Hematopoietic multipotent progenitor cell (in vitro differentiated cells): ENCODE measurements at places on chromosomes 16 and 17.
A peak's percentile ranks its signal among the peaks of the same experiment; 100 is the strongest.

DNA sequence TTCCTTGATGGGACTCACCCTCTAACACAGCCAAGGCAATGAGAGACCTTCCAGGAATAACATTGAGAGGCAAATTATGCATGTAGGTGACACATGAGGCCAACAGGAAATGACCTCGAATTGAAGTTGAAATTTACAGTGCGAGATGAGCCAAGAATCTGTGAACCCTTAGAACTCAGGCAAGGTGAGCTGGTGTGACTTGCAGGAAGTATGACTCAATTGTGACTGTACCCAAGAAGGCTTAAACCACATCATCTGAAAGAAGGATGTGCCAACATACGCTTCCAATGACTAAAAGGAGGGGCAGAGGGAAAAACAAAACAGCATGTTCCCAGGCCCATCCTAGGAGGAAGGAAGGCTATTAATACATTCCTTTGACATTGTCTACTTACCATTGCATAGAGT is 44.8 kb downstream of the PITPNC1 start:
- DNase-seq = peak; percentile 55

DNA sequence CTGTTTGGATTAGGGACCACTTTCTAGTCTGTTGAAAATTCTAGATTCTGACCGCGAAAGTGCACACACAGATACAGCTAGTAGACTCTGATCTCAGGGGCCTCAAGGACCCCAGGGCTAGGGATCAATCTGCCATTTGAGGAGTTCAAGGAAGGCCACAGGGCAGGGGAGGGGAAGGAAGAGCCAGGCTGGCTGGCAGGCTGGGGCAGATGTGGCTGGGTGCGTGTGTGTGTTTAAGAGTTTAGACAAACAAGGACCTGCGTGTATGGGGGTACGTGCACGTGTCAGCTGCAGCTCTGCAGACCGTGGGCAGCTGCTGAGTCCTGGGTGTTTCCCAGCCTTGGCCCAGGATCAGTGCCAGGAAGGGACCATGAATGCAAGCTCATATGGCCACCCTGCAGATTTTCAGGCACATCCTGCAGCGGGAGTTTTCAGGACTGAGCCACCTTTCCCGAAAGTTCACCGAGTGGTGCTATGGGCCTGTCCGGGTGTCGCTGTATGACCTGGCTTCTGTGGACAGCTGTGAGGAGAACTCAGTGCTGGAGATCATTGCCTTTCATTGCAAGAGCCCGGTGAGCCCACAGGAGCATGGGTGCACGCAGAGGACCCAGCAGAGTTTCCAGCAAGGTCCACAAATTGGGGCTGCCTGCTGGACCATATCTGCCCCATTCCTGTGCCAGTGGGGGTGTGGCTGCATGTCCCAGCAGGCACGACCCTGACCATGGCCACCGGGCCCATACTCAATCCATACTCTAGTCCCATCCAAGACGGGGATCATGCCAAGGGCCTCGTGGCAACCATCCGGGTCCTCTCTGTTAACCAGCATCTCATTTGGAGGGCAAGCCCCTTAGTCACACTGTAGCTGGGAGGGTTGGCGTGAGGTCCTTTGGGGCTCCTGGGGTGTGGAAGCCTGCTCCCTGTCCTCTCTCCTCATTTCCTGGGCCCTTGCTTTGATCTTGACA is 10.6 kb downstream of the TRPV2 start:
- DNase-seq = no peak

DNA sequence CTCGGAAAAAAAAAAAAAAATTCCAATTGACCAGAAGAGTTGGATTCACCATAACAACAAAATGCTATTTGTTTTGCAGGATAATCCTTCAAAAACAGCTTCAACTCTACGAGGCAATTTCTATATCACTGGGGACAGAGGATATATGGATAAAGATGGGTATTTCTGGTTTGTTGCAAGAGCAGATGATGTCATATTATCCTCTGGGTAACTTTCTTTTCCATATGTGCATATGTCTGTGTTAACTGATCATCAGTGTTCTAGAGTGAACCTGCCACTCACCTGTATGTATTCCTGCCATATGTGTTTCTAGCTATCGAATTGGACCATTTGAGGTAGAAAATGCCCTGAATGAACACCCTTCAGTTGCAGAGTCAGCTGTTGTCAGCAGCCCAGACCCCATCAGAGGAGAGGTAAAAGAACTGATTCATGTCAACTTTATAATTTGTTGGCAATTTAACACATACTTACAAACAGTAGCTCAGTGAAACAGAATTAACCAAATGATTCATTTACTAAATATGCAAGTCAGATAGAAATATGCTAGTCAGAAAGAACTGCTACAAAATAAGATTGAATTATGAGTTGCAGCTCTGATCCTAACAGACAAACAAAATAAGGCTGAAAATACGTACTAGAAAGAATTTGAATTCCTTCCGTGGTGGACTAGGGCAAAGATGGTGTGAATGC is 14.2 kb downstream of the ERI2 start:
- DNase-seq = no peak

- DNase-seq = no peak
These were observed 138.1 kb downstream of the ASIC2 start for GRCh38 chr17:33154869-33155455.

DNA sequence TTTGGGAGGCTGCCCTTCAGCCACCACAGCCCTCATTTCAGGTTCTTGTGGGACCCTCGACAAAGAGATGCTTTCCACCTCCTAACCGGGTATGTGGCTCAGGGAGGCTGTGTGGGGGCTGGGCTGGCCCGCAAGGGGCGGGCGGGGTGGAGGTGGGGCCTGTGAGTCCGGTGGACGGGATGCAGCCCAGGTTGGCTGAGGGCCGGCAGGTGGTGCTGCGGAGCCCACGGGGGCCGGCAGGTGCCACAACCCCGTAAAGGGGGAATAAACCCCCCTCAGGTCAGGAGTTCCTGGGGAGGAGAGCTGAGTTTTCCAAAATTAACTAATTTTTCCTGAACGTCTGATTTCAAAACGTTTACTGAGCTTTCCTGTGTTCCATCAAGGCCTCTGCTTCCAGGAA is 4.9 kb upstream of the CIAO3 start:
- DNase-seq = no peak

DNA sequence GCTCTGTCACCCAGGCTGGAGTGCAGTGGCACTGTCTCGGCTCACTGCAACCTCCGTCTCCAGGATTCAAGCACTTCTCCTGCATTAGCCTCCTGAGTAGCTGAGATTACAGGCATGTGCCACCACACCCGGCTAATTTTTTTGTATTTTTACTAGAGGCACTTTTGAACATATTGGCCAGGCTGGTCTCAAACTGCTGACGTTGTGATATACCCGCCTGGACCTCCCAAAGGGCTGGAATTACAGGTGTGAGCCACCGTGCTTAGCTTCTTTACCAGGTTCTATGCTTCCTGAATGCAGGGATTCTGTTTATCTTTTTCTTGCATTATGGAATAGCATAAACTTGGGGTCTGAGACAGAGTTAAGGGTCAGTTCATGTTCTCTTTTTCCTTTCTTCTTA is 317.9 kb upstream of the RBFOX1 start:
- DNase-seq = no peak

DNA sequence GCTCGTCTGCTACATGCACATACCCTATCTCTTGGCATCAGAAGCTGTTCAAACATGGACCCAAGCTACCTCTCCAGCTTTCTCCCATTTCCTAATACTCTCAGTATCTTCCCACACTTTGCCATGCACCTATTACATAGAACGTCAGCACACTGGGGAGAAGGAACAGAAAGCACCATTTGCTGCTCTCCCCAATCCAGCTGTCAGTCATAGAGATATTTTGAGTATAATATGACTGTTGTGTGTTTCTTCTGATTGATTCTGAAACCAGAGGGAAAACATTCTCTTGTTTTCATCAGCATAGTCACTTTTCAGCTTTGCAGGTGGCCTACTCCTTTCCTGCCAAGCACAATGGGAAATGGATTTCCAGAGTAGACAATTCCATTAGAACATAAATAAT is 107.1 kb downstream of the ADAMTS18 start:
- DNase-seq = no peak

GRCh38 chr17:80902963-80903611 is 88.6 kb upstream of the CHMP6 start:
- no peak for DNase-seq

DNA sequence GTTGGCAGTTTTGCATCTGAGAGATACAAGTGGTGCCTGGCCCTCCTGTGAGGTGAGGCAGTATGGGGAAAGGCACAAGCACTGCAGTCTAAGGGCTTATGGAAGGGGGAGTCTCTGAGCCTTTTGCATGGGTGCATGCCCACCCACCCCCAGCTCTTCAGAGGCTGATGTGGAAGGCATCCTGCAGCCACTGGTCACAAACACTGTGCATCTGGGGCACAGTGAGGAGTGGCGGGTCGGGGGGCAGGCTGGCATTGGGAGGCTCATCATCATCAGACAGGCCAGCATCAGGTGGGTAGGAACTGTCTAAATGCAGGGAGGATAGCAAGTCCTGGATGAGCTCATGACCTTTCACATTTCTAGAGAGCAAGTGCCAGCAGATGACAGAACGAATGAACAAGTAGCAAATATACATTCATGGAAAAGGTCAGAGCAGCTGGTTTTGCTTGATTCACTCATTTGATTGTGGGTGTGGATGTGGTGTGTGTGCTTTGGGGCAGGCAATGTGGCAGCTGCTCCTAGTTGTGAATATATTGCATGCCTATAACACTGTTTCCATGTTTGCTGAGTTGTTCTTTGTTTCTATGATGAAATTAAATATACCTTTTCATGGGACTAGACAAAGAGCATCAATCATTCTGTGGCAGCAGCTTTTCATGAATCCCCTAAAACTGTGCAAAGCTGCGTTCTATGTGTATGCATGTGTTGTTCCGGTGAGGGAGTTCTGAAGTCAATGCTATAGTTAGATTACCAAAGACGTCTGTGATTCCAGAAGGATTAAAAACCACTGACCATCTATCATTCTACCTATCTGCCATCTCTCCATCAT is 29.2 kb downstream of the TRIM25 start:
- DNase-seq = no peak

DNA sequence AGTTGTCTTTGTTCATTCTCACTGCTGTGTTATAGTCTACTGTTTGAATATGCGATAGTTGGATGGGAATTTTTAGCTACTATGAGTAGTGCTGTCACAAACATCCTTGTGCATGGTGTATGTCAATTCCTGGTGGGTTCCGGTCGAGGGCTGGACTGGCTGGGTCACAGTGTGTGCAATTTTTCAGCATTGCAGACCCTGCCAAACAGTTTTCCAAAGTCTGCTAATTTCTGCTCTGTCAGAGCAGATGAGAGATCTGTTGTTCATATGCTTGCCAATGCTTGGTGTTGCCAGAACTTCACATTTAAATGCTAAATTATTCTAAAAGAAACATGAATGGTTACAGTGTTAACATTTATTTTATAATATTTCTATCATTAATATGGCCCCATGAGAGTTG is 3.6 kb upstream of the C16orf96 start:
- no peak for DNase-seq

GRCh38 chr17:79965806-79966205 is 69.9 kb downstream of the TBC1D16 start:
- no peak for DNase-seq

- no peak for DNase-seq
These were observed 650.6 kb upstream of the SALL1 start for GRCh38 chr16:51801635-51802034.

DNA sequence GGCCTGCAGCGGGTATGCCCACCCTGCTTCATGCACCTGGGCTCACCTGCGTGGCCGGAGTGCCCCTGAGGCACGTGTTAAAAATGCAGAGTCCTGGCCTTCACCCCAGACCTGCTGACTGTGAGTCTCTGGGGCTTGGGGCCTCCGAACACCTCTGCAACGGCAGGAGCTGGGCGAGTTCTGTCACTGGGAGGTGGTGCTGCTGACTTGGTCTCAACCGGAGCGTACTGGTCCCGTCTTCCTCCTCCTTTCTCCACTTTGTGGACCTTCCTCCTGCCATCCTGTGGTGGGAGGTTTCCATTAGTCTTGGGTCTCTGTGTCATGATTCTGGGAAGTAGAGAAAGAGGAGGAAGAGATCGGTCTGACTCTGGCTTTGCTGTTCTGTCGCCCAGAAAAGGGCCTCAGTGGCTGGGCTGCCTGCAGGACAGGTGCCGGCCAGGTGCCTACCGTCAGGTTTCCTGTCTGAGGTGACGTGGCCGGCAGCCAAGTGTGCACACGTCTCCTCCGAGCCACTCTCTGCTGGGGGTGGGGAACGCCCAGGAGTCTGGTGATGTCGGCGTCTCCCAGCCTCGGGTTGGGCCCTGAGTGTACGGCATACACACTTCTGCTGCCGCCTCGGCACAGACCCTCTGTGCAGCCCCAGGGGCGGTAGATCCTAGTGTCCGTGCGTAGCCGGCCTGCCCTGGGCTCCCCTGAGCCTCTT is 6.9 kb downstream of the TSC2 start:
- no peak for DNase-seq
